HFFc6 (cell line): ENCODE measurements at places on chromosomes 7 and 10. TPM values are rescaled to one million over a fixed set of nuclear protein-coding genes. Genes with fewer than 3 reads are reported as not detected.

- H3K4me3 ChIP-seq: peak overlapping the region; percentile 82; the same call in 1 of the 2 replicates
- H3K36me3 ChIP-seq: no peaks in the 10 kb centered on the region
- peaks cover 3% of the 10 kb centered on the region for H3K27me3 ChIP-seq
- no peak overlapping the region for H3K27ac ChIP-seq
- peak; percentile 6 for DNase-seq
Observed at GRCh38 chr10:26269754-26270153, 53.2 kb downstream of the GAD2 start.

Gene VGF
- 0.36 to 0.78 TPM (median 0.55 TPM) in 3 replicates for total RNA-seq

GRCh38 chr7:121372376-121373010 lies 23.6 kb downstream of the FAM3C start:
- H3K27ac ChIP-seq: peak overlapping the region; percentile 1; the same call in 1 of the 2 replicates
- H3K4me1 ChIP-seq: peaks cover 24% of the 10 kb centered on the region
- H3K36me3 ChIP-seq: peaks cover 11% of the 10 kb centered on the region; the same call in 1 of the 2 replicates
- no peaks in the 10 kb centered on the region for H3K27me3 ChIP-seq
- H3K4me3 ChIP-seq: no peak overlapping the region
- DNase-seq: no peak

DNA sequence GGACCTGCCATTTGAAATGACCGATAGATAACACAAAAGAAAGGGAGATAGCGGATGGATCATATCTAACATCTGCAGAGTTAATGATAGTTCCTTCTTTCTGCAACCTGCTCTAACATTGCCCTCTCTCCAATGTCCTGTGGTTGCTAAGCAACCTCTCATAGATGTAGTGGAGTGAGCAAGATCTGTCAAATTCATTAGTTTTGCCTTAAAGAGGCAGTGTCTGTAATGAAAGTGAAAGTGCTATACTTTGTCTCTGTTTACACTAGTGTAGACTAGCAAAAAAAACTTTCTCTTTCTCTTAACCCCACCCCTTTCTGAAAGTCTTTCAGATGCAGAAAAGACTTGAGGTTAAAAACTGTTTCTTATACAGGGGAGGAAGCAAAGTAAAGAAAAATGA lies 1196.9 kb downstream of the SORCS3 start:
- H3K4me1 ChIP-seq: no peaks in the 10 kb centered on the region
- no peak overlapping the region for H3K27ac ChIP-seq
- no peak for DNase-seq
- no peaks in the 10 kb centered on the region for H3K27me3 ChIP-seq
- H3K36me3 ChIP-seq: no peaks in the 10 kb centered on the region

DNA sequence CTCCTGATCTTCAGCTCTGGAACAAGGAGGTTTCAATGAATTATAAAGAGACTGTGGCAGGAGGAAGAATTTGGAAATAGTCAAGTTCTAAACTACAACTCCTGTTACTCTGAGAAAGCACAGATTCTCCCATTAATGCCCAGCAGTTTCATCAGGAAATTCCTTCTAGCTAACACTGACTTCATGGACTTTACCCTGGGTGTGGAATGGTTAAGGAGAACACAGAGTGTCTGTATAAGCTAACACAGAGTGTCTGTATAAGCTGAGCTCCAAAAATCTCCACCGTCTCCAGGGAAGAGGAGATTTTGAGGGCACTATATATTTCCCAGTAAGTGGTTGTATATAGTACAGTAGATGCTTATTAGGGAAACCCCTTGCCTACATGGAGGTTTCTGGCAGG lies 675.5 kb downstream of the XPNPEP1 start:
- H3K36me3 ChIP-seq: no peaks in the 10 kb centered on the region
- no peak overlapping the region for H3K4me3 ChIP-seq
- H3K27ac ChIP-seq: no peak overlapping the region
- no peak for DNase-seq

GRCh38 chr7:80731281-80731680 lies 92.8 kb downstream of the CD36 start:
- H3K27ac ChIP-seq: no peak overlapping the region
- H3K27me3 ChIP-seq: 0 out of 2 replicates have a peak, but pooled peaks cover 2% of the 10 kb centered on the region
- no peak overlapping the region for H3K4me3 ChIP-seq
- H3K36me3 ChIP-seq: no peaks in the 10 kb centered on the region; the same call in 1 of the 2 replicates
- peaks cover 32% of the 10 kb centered on the region for H3K4me1 ChIP-seq
